ENCODE measurements at places on chromosomes 2 and 18.

DNA sequence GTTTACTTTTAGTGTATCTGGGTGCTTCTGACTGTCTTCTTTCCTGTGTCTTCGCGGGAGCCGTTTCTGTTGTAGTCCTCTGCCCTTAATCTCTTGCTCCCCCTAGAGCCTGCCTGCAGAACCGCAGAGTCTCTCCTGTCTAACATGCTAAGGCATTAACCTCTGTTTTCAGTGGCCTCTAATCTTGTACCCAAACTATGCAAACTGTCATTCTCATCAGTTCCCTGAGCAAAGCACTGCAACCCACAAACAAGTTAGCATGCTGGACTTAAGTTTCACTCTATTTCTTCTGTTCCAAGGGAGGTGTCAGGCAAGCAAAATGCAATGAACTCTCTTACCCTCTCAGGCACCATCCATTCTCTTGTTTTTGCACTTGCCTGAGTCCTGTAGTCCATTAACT, 138.4 kb downstream of the OTX1 start:
- DNase-seq: peak; percentile 44

DNA sequence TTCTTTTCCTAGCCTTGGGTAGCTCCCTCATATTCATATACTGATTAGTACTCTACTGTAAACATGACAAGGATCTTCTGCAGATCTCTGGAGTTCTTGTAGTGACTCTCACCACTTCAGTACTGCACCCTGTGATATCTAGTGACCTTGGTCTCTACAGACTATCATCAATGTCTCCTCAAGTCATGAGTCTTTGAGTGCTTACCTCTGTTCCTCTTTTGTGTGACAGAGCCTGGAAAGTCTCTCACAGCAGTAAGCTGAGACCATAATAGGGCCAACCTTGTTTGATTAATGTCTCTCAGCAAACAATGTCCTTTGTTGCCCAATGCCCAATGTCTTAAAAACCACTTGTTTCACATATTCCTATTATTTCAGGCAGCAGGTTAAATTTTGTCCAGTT, 34.2 kb upstream of the BAZ2B start:
- DNase-seq: no peak

- no peak for DNase-seq
Measured at GRCh38 chr2:106159866-106160785, 34.0 kb downstream of the UXS1 start.

DNA sequence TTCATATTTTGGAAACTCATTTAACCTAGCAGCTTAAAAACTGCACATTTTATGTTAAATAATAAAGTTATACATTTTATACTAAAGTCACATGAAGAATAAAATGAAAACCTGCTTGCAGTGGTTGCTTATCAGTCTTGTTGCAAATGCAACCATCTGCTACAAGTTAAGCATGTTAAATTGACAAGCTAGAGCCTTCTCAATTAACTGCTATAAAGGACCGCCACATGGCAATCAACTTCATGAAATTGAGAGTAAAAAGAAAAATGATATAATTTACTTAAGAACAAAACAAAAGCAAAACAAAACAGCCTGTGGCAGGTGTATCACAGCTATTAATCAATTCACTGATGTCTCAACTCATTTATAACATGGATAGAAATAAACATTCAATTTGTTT, 78.7 kb downstream of the RTTN start:
- no peak for DNase-seq

- DNase-seq: no peak
Measured at GRCh38 chr18:67788310-67789164, 272.0 kb upstream of the DSEL start.

DNA sequence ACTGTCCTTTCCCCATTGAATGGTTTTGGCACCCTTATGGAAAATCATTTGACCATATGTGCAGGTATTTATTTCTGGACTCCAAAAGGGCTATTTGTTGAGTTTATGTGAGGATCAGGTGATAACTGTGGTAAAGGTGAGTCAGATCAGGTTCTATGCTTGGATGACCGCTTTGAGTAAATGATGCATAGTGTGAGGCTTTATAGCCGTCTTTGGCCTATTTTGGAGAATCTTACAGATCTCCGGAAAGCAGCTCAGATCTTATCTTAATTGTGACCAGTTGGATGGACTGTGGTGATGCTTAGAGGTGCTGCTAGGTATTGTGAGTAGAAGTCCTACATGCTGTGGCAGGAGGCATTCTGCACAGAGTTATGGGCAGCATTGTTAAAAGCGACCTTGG, 126.2 kb downstream of the METTL8 start:
- DNase-seq: no peak

DNA sequence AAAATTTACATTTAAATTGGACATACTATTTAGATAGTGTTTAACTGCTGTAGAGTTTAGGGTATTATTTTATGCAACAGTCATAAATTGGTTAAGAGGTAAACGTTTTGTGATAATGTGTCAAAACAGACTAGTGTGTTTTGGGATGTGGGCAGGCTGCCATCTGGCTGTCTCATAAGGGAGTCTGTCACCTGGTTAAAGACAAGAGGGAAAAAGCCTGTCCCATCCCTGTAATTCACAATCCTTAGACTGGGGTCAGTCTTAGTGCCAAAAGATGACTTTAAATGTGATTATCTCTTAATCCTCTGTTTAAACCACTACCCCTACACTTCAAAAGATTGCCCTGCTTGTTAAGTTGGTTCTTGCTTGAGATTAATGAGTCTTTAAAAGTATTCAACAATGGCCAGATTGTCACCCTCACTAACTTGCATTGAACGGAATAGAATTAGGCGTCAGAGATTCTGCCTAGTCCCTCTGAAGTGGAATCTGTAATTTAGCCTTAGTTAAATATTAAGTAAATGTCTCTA, 59.2 kb downstream of the SGPP2 start:
- DNase-seq: no peak

- DNase-seq: no peak
Measured at GRCh38 chr2:230258483-230258882, 32.9 kb downstream of the SP140 start.

GRCh38 chr2:220510668-220511067, 883.2 kb downstream of the SLC4A3 start:
- peak; percentile 56 for DNase-seq

DNA sequence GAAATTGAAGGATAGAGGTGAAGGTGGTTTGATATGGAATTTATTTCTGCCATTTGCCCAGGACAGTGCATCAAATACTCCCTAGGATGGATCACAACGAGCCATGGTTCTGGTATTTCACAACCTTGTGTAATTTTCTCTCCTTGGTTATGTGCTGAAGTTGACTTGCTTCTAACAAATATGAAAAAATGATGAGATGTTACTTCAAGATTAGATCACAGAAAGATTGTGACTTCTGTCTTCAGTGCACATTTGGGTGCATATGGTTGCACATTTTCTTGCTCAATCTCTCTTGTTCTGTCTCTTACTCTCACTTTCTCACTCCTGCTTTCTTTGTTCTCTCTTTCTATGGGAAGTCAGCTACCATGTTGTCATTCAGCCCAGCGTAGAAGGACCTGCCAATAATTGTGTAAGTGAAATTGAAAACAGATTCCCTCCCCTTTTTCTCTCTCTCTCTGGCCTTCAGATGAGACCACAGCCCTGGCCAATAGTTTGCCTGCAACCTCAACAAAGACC, 104.6 kb upstream of the RMDN2 start:
- no peak for DNase-seq

DNA sequence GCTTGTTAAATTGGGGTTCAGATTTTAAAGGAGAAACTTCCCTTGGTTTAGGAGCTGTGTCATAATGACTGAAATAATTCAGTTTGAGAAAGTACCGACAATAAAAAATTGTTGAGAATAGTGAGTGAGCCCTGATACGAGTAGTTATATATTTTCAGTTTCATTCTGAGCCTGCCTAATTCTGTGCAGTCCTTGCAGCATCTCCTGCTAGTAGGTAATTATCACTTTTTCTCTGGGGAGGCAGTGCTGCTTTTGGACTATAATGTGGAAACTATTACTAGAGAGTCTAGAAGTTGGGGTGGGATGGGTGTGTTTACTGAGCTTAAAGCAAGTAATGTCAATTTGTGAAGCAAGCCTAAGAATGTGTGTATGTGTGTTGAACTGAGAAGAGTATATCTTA, 21.7 kb downstream of the ZNF638 start:
- no peak for DNase-seq

DNA sequence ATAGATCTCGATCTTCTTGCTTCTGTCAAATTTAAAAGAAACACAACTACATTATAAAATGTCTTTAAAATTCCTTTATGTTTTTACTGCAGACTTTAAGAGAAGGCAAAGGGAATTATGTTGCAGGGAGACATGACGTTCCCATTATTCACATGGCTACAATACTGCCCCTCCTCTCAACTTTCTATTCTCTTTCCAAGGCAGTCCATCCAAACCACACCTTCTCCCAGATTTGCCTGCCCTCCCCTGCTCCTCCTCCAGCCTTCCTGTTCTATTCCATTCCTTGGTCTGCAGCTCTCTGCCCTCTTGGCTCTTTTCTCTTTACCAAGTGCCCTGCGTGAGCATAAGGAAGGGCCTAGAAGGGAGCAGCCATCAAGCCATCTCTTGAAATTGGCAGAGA, 61.3 kb downstream of the NABP1 start:
- DNase-seq: no peak

DNA sequence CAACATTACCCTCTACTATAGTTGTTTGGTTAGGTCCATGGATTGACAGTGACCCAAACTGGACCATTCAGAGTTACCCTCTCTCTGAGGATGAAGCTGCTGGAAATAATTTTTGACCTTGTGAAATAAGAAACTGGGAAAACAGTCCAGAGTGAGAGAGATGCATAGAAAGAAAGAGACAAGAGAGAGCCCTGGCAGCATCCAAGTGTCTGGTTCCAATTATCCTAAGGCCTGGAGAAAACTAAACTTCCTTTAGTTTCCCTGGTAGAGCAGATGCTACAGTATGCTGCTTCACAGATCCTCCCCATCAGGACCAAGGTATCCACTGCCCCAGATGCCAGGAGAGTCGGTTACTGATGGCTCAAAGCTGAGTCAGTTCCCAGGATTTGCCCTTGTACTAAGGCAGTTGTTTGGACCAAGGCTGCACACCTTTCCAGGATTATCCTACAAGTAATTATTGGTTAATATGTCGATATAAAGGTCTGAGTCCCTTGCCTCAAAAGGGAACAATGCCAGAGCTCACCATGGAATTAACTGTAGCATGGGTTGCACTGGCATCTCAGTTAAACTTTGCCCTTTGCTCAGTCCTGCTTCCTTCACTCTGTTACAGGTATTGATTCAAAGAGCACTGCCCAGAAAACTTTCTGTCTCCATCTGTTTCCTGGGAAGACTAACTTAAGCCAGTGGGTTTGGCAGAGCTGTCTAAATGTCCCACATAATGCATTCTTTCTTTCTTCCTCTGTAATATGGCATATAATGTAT, 14.6 kb upstream of the CHN1 start:
- no peak for DNase-seq

DNA sequence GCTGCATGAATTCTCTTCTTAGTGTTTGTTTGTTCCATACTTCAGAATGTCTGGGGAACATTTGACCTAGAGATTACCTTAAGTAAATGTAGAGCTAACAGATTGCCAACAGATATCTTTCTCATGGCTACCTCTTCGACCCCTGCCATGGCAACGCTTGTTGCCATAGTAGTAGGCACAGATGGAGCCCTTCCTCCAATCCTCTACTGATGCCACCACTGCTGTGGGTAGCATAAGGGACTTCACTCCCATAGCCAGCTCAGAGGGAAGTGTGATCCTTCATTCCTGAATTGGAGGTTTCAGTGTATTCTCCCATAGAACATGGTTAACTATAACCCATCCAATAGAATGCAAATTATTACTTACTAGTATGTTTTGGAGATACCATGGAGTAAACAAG, 543.6 kb upstream of the NRP2 start:
- no peak for DNase-seq

DNA sequence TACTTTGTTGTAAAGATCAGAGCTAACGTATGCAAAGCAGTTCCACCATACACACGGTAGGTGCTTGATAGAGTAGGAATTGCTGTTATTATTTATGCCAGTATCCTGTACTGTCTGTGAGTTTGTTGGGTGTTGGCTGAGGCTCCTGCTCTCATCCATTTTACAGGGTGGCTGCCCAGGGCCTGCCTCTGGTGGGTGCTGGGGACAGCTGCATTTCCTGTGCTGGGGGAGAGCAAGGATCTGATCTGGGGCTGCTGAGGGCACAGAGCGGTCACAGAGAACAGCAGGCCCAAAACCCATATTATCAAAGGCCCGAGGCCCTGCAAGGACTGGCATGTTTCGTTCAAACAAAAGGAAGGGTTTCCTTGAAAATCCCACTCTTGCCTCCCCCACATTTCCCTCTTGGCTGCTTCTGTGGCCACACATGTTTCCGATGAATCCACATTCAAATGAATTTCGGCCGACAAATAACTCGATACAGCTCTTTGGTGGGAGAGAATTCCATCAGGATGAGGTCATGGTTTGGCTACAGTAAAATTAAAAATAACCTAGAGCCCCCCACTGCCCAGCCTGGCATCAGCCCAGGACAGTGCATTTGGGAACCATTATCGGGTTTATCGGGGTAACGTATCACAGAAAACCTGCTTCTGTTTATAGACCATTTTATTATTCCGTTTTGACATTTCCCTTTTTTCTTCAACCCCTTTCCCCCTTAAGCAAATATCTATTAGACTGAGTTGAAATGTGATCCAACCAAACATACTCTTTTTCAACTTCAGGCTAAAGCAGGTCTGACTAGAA, 143.4 kb downstream of the CYRIA start:
- no peak for DNase-seq

- peak; percentile 46 for DNase-seq
Measured at GRCh38 chr2:175842996-175843395, 159.1 kb downstream of the LNPK start.

- DNase-seq: no peak
Measured at GRCh38 chr2:144449028-144449406, 70.9 kb downstream of the ZEB2 start.

- peak; percentile 9 for DNase-seq
Measured at GRCh38 chr18:24490539-24490938, 30.1 kb downstream of the HRH4 start.

- DNase-seq: peak; percentile 31
Measured at GRCh38 chr18:80109676-80110078, 615 bp downstream of the ADNP2 start.

DNA sequence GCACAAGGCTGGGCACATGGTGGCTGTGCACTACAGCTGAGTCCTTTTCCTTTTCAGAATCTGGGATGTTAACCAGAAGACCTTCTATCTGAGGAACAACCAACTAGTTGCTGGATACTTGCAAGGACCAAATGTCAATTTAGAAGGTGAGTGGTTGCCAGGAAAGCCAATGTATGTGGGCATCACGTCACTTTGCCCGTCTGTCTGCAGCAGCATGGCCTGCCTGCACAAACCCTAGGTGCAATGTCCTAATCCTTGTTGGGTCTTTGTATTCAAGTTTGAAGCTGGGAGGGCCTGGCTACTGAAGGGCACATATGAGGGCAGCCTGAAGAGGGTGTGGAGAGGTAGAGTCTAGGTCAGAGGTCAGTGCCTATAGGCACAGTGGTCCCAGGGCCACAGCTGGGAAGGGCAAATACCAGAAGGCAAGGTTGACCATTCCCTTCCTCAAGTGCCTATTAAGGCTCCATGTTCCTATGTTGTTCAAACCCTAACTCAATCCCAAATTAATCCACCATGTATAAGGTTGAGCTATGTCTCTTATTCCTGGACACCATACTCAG, 2.2 kb downstream of the IL1RN start:
- no peak for DNase-seq
